ENCODE measurements at places on chromosomes 4 and X.
A peak's percentile ranks its signal among the peaks of the same experiment; 100 is the strongest.

DNA sequence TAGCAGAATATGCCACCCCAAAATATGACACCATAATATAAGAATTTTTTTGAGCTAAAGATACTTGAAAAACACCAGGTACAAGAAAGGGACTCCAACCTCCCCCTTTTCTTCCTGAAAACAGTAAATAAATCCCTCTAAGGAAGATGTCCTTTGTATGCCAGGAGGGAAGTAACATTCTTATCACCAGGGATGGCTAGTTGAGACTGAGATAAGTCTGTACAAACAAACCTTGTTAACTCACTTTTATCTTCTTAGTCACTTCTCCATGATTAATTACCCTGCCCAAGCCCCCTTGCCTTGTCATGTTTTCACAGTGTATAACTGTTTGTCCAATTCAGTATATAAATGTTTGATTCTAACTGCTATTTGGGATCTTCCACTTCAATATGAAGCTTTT lies 888.0 kb downstream of the PCDH18 start:
- no peak for DNase-seq

DNA sequence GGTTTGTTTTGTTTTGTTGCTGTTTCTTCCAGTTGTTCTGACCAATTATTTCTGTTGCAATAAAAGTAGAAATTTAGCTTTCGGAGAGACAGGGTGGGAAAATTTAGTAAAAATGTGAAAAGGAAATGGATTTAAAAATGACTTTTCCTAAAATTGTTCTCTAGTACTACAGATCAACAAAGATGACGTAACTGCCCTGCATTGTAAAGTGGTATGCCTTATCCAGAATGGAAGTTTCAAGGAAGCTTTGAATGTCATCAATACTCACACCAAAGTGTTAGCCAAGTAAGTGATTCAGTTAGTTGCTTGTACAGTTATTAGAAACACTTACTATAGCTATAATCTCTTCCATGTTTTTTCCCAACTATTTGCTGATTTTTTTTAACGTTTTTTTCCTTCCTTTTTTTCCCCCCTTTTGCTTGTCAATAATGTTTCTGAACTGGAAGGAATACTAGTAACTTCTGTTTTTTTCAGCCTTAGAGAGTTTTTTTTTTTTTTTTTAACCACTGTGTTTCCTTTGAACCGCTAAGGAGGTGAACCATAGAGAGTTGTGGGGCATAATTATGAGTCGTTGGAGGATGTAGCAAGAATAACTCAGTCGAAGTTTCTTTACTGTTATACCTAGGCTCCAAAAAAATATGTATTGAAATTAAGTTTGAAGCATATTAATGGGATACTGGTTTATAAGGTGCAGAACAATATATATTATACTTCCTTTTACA lies 2.2 kb downstream of the SRP72 start:
- DNase-seq = no peak

DNA sequence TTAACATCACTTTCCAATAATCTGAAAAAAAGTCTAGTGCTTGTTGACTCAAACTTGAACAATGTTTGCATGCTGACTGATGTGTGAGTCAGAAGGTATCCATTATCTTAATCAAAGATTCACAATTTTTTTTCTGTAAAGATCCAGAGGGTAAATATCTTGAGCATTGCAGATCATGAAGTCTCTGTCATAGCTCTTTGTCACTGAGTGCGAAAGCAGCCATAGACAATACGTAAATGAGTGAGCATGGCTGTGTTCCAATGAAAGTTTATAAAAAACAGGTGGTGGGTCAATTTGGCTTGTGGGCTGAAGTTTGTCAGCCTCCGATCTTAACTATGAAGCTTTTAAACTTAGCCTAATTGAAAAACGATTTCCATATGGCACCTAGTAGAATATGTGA lies 37.7 kb downstream of the NHS start:
- no peak for DNase-seq

- peak; percentile 32 for DNase-seq
Measured at GRCh38 chr4:77581724-77582123, 23.9 kb upstream of the CXCL13 start.

- DNase-seq = no peak
Measured at GRCh38 chr4:15766821-15767220, 11.3 kb upstream of the CD38 start.

- DNase-seq = peak; percentile 3
Measured at GRCh38 chr4:144342949-144343760, 202.6 kb upstream of the GYPA start.

DNA sequence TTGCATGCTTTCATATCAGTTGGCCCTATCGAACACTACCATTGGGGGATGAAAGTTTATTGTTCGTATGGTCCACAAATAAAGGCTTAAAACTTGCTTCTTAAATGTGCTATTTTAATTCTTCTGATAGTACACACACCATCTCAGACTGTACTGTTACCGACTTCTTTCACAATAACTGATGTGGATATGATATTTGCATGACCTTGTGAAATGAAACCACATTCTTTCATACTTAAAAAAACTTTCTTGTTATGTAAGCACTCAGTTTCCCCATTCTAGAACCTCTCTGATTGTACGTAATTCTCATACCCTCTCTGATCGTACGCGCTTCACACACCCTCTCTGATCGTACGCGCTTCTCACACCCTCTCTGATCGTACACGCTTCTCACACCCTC lies 12.0 kb upstream of the WDR19 start:
- no peak for DNase-seq

- DNase-seq = peak; percentile 59
Measured at GRCh38 chrX:45077748-45078424, 122.8 kb downstream of the DIPK2B start.

DNA sequence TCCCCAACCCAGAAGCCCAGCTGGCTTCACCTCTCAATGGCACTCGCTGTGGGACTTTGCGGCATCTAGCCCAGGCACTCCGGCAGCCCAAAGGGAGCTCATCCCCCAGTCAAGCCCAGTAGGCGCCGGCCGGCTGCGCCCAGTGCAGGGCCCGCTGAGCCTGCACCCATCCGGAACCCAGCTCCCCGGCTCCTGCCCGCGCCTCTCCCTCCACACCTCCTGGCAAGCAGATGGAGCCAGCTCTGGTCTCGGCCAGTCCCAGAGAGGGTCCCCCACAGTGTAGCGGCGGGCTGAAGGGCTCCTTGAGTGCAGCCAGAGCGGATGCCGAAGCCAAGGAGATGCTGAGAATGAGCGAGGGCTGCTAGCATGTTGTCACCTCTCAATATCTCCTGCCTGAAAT lies 116.8 kb upstream of the UGT8 start:
- no peak for DNase-seq

DNA sequence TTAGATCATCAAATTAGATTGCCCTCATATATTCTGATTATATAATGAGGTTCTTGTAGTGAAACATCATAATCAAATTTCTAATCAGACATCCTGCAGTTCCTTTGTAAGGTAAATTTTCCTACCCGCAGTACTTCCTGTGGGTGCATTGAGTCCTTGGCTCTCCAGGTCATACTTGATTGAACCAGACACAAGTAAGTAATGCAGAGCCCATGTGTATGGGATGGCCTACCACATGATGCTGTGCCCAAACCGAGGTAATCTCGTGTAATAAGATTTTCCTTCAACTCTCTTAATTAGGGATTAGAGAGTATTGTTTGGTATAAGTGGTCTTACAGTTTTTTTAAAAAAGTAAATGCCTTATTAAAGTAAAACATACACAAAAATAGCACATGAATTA lies 1841.8 kb downstream of the PCDH7 start:
- DNase-seq = no peak

All from activated CD4-positive, alpha-beta T cell treated with anti-CD3 and anti-CD28 coated beads, Interleukin-2, Interleukin-6, amounts not matched to agents 100 ng/mL and 50 ng/mL, durations not matched to agents 16 hours and 8 hours (primary cell).